CD4-positive, alpha-beta T cell treated with Interleukin-15 for 1 hour (primary cell): ENCODE measurements at places on chromosomes 3 and 15.

DNA sequence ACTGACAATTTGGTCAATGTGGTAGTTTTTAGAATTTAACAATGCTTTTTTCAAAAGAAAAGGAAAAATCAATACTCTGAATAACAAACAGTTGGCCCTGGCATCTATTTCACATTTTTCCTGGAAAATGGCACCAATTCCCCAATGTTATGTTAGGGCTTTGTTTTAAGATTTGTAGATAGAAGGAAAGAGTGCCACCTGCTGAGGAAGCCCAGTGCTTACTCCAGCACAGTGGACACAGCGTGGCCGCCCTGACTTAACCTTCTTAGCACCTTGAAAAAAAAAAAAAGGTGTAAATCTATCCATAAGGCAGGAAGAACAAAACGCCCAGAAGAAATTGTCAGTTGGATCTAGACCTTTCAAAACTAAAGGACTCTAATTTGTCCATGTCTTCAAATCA, 110.7 kb upstream of the CNTN4 start:
- DNase-seq, result no peak

GRCh38 chr15:64447536-64448315, 12.7 kb upstream of the ZNF609 start:
- DNase-seq, result no peak

GRCh38 chr3:171249245-171249644, 211.0 kb downstream of the TNIK start:
- no peak for DNase-seq

GRCh38 chr3:39705351-39705900, 104.0 kb upstream of the MYRIP start:
- DNase-seq, result no peak

- DNase-seq, result peak; percentile 32
Observed at GRCh38 chr3:32438596-32439344, 47.1 kb downstream of the CMTM7 start.
